ENCODE measurements at places on chromosomes 16 and 17.
A peak's percentile ranks its signal among the peaks of the same experiment; 100 is the strongest.

GRCh38 chr16:65059406-65059980, 62.4 kb downstream of the CDH11 start:
- DNase-seq, result no peak

DNA sequence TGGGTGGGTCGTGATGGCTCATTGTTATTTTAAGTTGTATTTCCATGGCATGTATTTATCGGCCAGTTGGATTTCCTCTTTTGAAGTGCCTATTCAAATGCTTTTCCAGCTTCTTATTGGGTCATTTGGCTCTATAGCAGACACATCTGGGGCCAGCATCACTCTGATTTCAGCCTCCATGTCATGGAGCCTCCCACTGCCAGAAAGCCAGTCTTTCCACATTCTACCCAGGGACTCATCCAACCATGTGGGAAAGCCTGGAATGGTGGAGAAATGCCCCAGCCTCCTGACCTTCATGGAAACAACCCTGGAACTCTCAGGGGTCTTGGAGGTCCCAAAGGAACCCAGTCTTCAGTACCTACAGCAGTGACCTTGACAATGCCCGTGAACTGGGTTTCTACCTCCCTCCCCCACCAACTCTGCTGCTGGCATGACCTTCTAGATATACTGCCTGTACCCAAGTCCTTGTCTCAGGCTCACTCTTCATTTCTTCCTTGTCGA, 33.8 kb upstream of the ADGRG1 start:
- DNase-seq, result no peak

DNA sequence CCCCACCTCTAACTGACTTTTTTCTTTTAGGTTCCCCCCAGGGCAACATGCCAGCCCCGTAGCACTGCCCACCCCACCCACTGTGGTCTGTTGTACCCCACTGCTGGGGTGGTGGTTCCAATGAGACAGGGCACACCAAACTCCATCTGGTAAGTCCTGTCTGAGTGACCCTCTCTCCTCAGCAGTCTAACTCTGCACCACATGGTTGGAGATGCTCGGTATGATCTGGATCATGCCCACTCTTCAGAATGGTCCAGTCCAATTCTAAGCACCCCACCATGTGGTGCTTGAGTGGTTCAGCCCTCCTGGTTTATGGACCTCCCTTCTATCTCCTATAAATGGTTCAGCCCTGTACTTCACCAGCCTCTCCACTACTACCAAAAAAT, 5.9 kb downstream of the KDM6B start:
- no peak for DNase-seq

- no peak for DNase-seq
Observed at GRCh38 chr16:74738113-74738541, 36.5 kb downstream of the FA2H start.

DNA sequence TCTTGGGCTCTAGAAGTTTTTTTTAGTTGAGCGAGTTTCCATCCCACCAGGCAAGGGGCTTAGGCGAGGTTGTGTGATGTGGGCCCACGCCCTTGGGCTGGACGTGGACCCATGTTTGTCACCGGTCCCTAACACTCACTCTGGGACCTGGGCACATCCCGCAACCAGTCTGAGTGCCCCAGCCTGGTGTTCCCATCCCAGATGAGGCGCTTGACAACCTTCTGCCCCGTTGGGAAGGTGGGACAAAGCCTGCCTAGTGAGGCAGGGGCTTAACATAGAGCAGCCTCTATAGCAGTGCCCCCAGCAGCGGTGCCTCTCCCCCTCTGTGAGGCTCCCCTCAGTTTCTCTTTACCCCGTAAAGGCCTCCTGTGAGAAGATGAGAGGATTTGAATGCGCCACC, 22.5 kb downstream of the CMIP start:
- DNase-seq, result no peak

GRCh38 chr17:78853926-78854394, 13.3 kb upstream of the USP36 start:
- DNase-seq, result no peak

DNA sequence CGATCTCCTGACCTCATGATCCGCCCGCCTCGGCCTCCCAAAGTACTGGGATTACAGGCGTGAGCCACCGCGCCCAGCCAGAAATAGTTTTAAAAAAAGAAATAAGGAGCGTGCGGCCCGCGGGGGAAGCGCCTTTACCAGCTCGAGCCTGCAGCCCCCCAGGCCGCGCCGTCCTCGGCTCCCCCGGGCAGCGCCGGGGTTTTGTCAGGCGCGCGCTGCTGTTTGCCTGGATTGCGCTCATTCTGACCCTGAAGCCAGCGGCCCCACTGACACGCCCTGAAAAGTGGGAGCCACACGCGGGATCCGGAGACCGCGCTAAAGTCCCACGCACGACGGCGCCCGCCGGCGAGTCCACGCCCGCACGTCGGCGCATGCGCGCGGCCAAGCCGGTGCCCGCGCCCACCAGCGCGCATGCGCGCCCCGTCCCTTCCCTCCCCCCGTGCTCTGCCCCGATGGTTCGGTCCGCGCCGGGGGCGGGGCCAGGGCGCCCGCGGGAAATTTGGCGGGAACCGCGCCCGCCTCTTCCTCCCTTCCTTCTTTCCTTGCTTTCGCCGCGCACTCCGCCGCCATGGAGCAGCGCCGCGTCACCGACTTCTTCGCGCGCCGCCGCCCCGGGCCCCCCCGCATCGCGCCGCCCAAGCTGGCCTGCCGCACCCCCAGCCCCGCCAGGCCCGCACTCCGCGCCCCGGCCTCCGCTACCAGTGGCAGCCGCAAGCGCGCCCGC, at the start of gene CDT1:
TSS of gene CDT1 (plus strand) at position 526 of the 724 bp plus-strand sequence. CDS start at position 569, 43 bp downstream.
- DNase-seq, result peak; percentile 83

GRCh38 chr17:75109407-75110233, at the start of gene ARMC7:
Gene ARMC7, plus strand, starts transcription at chr17:75109969. Its CDS starts 320 bp downstream, at chr17:75110289.
- DNase-seq, result peak; percentile 91

GRCh38 chr16:27210174-27210573, 6.8 kb downstream of the KDM8 start:
- no peak for DNase-seq

GRCh38 chr17:37489197-37490001, at the start of gene DUSP14:
Gene DUSP14, plus strand, starts transcription at chr17:37489891. Its CDS starts 22,382 bp downstream, at chr17:37512273.
- DNase-seq, result peak; percentile 77

DNA sequence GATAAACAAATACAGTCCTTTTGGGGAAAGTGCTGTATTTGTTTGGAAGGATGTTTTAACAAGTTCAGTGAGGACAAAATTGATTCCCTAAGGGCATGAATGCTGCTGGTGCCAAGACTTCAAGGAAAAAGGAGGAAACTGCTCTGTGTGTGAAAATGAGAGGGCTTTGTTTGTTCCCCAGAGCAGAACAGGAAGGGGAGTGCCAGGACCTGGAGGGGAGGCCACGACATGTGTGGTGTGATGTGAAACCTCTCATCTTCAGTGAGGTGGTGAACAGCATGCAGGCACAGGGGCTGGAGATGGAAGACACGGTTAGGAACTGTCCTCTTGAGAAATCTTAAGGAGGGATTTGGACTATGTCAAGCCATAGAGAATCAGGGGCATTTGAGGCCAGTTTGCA, 46.6 kb upstream of the GRIN2A start:
- DNase-seq, result no peak

DNA sequence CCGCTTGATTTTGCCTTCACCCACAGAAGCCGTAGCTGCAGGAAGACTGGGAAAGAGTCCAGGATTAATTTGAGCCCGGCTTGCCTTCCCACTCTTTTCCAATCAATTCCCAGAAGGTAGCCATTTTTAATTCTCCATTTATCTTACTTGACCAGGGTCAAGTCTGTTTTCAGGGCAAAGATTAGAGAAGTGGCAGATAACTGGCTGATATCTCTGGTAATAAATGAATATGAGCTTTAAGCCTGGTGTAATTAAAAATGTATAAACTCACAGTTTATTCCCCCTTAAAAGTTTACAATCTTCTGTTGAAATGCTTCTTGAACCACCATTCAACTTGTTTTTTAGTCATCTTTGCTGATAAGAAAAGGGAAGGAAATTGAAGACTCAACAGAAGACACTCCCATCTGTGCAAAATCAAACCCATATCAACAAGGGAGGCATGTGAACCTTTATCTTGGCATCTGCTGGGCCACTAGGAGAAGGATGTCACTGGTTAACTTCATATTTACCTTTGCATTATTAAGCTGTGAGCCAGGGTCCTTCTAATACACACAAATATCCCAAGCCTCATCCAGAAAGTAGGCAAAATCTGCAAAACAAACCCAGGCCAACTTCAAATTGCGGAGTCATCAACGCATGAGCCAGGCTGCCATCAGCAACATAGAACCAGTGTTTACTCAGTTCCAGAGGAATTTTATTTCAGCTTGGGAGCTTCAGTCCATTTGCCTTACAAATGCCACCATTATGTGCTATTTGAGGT, 314.6 kb upstream of the MAF start:
- no peak for DNase-seq

- DNase-seq, result no peak
Observed at GRCh38 chr17:31888124-31888523, 13.4 kb downstream of the UTP6 start.

DNA sequence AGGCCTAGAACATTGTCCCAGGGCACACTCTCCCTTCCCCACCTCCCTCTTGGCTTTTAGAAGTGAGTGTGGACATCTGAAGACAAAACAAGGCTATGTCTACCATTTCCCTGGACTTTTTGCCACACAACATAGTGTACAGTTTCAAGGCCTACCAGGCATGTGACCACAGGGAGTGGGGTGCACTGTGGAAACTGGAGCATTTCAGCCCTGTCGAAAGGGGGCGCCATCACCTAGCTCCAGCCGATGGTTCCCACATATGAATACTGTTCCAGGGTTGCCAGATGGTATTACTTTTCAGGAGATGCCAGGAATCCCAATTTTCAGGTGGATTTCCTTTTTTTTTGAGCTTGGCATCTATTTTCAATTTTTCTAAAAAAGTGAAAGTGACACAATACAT, 140.7 kb downstream of the KATNIP start:
- DNase-seq, result no peak

DNA sequence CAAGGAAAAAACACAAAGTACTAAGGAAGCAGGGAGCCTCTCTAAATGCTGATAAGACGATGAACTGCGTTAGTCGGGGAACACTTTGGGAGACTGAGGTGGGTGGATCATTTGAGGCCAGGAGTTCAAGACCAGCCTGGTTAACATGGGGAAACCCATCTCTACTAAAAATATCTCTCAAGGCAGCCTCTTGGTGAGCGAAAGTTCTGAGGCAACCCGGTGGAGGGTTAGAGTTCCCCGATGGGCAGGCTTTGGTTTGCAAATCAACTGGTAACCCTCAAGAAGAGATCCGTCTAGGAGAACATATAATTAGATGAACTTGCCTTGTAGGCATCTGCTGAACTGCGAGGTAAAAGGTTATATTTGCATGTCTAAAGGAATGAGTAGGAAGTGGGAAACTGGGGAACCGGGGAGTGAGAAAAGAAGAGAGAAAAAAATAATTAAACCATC, 44.6 kb downstream of the WSB1 start:
- no peak for DNase-seq
